Uterus (tissue), 4 donors: ENCODE measurements at places on chromosomes 11 and 22. TPM values are rescaled to one million over a fixed set of nuclear protein-coding genes. Genes with fewer than 3 reads are reported as not detected.

DNA sequence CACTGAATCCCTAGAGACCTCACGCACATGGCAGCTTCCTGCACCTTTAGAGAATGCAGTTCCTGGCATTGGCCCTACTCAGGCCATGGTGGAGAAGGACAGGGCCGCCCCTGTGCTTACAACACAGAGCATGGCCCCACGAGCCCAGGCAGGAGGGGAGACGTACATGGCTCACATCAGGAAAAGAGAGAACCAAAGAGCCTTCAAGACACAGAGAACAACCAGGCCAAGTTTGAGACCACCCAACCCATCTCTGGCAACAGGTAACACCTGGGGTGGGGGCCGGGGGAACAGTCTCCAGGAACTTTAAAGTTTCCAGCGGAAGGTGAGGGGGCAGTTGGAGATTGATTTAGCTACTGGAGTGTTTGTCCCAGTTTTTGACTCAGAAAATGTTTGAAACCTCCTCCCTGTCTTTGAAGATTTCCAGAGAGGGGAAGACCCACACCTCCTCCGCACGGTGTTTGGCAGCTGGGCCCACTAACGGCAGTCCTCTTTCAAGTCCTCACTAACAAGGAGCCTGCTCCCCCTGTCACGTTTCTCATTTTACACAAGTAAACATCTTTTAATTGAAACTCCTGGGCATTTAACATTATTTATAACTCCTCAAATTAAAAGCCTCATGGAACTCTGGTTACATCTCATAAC, 1423.8 kb downstream of the TBC1D22A start:
- peak; percentile 38 for DNase-seq

HEPHL1 gene
- total RNA-seq, result not detected

- DNase-seq, result no peak
Observed at GRCh38 chr22:19675428-19675827, 38.9 kb upstream of the SEPTIN5 start.

PTPRCAP gene
- total RNA-seq, result 2.5 TPM

P2RX3 gene
- not detected for total RNA-seq
